ENCODE measurements at places on chromosomes 1 and 21.

DNA sequence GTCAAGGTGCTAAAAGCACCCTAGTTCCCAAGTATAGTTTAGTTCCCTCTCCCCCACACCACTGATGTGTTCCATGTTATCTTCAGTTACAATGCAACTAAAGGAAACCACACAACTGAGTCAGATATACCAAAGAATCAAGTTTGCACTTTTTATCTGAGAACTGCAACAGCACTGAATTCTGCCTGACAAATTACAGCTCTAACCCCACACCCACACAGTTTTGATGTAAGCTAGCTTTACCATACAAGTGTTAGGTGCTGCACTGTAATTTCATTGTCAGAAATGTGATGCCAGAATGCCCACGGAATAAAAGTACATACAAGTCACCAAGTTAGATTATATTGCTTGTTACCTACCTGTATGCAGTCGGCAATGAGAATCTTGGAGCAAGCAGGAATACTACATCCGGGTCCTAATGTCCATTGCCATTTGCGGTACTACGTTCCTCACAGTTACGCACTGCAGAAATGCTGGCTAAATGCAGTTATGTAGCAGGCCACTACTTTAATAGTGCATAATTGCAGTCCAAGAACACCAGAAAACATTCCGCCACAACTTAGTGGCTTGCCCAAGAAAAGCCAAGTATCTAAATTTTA lies 12.1 kb downstream of the SFPQ start:
- no peak for DNase-seq

- no peak for DNase-seq
These were observed 180.4 kb downstream of the FGGY start for GRCh38 chr1:59477286-59477685.

DNA sequence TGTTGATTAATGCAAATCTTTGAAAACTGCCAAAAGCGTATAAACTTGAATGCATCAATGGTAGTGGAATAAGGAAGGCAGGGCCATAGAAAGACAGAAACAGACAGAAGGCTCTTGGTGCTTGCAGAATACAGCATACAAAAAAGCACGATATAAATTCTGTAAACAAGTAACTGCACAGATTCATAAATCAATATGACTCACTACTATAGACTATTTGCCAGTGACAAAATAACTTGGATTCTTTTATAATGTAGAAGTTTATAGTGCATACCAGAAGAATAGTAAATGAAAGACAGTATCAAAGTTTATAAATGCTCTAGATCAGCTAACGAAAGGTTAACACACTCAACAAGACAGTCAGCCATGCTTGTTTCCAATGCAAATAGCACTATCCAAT lies 349.6 kb downstream of the PTBP2 start:
- no peak for DNase-seq

DNA sequence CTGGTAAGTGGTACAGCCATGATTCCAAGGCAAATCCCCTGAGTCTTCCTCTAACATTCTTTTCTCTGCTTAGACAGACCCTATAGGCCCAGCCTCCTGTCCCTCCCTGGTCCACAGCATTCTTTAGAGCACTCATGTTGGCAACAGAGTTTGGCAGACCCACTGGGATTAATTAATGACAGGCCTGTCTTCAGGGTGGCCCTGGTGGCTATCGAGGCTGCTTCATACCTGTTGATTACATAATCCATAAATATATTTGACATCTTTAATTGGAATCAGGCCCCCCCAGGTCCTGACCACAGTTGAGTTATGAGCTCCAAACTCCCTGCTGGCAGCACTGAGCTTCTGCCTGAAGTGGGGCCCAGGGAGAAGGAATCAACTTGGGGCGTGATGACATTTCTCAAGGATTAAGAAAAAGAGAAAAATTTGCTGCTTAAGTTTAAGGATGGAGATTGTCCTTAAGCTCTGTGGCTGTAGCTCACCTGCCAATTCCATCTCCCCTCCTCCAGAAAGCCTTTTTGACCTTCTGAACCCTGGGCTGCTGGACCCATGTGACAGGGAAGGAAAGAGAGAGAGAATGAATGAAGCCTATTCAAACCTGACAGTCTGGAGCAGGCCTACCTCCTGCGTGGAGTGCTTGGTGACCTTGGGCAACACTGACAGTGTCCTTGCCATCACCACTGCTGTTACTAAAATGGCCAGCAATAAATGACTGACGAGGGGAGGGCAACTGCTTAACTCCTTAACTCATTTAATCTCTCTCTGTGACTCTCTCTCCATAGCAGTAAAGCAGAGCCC lies 156.6 kb downstream of the TRABD2B start:
- no peak for DNase-seq

DNA sequence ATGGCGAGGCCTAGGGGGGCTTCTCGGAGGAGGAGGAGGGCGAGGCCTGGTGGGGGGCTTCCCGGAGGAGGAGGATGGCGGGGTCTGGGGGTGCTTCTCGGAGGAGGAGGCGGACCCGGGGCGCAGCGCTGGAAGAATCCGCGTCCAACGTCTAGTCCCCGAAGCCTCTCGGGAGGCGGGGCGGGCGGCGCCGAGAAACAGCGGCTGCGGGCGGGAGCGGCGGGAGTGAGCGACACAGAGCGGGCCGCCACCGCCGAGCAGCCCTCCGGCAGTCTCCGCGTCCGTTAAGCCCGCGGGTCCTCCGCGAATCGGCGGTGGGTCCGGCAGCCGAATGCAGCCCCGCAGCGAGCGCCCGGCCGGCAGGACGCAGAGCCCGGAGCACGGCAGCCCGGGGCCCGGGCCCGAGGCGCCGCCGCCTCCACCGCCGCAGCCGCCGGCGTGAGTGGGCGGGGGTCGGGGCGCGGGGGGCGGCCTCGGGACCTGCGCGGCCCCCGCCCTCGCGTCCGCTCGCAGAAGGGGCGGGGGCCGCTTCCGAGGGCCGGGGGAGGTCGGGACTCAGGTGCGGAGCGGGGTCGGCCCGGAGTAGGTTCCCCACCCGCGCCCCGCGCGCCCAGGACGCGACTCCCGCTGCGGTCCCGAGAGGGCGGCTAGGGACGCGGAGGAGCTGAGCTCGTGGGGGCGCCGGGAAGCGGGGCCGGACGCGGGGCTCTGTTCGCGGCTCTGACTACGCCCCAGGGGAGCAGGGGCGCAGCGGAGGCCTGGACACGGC lies at the start of gene KLHL17:
Gene KLHL17 (plus strand): TSS at position 222 of the 769 bp plus-strand sequence. CDS start 110 bp downstream, at position 332.
- peak; percentile 57 for DNase-seq

DNA sequence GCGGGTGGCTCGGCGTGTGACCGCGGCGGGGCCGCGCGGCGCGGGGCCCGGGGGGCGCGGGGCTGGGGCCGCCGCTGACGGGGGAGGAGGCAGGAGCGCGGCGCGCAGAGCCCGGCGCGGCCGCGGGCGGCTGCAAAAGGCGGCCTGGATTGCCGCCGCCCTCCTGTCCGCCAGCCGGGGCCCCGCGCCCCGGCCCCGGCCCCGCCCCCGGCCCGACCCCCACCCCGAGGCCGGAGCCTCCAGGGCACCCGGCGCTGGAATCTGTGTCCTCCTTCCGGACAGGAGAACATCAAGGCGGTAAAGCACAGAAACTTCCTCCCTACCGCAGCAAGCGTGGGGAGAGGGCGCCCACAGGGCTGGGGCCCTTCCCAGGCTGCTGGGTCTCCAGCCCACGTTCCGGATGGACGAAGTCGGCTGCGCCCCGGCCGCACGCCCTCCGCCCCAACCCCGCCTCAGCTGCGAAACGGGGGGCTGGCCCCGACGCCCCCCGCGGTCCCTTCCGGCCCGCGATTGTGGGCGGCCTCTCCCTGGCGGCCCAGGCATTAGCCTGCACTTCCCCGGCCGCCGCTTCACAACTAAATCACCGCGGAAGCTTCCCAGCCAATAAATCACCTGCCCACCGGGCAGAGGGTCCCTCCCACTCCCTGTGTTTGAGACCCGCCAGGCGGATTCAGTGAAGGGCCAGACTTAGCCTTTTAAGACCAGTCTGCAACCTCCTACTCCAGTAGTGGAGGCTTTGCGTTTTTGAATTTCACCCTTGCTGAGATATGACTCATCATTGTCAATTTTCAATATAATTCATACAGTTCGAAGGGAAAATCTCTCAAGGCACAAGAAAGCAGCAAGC lies 106.0 kb downstream of the SLC45A1 start:
- peak; percentile 27 for DNase-seq

GRCh38 chr1:230112131-230112701 lies 45.2 kb downstream of the GALNT2 start:
- DNase-seq = no peak

- no peak for DNase-seq
These were observed 141.8 kb upstream of the CSF3R start for GRCh38 chr1:36624466-36624865.

- DNase-seq = no peak
These were observed 60.8 kb downstream of the NDUFS5 start for GRCh38 chr1:39086865-39087409.

GRCh38 chr1:59433440-59433813 lies 136.5 kb downstream of the FGGY start:
- no peak for DNase-seq

GRCh38 chr1:230661976-230662375 lies 19.7 kb downstream of the COG2 start:
- no peak for DNase-seq

DNA sequence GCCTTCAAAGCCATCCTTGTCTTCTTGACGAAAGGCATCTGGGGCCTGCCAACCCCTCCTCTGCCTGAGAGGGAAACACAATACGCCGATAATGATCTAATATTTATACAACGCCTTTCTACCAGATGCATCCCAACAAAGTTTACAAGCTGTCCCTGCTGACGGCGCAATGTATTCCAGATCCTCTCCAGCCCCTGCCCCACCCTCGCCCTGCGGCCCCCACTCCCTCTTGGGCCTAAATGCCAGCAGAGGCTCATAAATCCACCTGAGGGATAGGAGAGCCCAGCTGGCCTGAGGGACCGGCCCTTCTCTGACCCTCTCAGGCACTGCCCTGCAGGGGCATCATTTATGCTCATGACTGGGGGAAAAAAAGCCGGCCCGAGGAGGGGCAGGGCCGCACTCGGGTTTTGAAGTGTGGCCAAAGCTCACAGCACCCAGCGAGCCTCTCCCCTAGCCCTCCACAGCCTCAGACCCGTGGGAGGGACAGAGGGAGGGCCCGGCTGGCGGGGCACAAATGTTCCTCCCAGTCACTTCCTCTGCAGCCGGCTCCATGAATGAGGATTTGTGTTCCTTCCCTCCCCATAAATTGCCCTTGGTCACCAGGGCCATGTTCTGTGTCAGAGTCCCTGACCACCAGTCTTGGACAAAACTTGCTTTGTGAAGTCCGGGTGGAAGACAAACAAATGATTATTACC lies 140.3 kb downstream of the FOXD2 start:
- no peak for DNase-seq

GRCh38 chr1:208079161-208079560 lies 165.0 kb downstream of the PLXNA2 start:
- DNase-seq = no peak

DNA sequence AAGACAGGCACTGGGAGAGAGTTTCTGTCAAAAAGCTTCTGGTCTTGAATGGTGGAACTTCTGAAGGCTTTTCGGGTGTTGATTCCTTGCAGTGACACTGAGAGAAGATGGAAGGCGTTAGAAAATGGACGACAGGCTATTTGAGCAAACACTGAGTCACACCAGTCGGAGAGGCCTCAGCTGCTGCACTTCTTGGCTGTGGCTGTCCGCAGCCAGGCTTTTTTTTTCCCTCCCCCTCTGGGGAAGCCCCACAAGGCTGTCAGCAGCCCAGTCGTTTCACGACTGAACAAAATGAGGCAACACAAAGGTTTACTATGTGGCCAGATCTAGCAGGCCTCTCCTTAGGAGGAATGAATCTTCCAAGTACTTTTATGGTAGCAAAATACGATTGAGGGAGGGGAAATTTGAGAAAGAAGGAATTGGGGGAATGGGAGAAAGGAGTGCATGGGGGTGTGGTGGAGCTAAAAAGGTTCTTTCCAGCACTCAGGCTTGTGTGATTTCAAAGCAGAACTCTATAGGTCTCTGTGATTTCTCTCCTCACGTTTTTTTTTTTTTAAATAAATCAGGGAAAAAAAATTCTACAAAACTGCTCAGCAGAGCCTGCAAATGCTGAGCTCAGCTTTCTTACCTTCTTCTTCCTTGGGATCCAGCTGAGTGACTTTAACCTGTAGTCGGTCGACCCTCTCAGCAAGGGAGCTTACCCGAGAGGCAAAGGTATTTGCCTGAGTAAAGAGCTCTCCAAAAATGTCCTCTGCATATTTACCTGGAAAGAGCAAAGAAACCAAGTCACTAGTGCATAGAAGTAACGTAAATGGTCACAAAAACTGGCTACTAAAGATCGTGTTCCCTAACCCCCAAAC lies 26.1 kb downstream of the GPR3 start:
- no peak for DNase-seq

- no peak for DNase-seq
These were observed 72.4 kb upstream of the TRAPPC10 start for GRCh38 chr21:43939443-43940328.

DNA sequence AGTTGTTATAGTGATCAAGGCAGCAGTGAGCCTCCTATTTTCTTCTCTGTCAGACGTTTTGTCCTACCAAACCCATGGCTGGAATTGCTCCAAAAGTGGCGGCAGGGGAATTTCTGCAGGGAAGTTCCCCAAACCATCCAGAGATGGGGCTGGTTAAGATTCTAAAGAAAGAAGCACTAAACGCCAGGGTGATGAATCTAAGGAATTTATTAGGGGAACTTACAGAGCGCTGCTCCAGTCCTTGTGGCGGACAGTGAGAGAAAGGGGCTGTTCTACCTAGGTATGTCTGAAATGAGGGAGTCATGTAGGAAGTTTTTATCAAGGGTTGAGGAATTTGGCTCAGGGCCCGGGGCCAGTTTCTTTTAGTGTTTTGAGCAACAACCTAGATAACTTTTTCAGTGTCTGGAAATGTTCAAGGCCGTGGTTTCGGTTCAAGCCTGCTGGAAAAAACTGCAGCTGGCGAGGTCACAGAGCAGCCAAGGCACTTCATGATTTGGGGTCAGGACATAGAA lies 222.4 kb upstream of the B3GALT2 start:
- DNase-seq = no peak

GRCh38 chr1:96772972-96773371 lies 51.4 kb downstream of the PTBP2 start:
- DNase-seq = no peak

- no peak for DNase-seq
These were observed 407.1 kb downstream of the LMO4 start for GRCh38 chr1:87735750-87736149.

DNA sequence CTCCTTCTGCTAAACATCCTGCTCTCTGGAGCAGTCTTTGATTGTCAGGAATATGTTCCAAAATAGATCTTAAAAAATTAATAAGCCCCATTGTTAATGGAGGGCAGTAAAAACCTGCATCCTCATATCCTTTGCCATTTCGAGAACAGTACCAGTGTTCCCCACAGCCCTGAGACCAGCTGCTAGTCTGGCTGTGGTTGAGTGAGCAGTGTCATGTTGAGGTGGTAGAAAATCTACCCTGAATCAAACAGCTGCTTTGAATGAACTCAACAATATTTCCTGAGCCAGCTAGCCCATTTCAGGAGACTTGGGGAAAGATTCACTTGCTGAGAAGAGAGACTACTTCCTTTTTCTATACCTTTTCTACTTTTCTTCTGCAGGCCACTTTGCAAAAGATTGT lies 24.4 kb downstream of the FABP3 start:
- no peak for DNase-seq

DNA sequence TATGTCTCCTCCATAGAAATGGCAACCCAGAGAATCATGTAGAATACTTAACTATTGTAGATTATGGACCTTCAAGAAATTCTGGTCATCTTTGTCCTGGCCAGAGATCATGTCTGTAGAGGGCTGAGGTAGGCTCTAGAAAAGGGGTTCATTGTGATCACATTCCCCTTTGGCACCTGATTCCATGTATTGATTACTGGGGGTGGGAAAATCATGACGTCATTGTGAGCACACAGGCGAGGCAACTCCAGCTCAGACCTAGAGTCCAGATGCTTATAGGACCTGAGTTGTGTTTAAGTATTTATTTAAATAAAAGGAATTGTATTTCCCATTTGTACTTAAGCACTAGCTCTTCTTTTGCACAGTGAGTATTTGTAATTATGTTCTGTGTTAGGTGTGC lies 93.1 kb downstream of the OSBPL9 start:
- no peak for DNase-seq
